ENCODE measurements at places on chromosomes 12 and 14.

DNA sequence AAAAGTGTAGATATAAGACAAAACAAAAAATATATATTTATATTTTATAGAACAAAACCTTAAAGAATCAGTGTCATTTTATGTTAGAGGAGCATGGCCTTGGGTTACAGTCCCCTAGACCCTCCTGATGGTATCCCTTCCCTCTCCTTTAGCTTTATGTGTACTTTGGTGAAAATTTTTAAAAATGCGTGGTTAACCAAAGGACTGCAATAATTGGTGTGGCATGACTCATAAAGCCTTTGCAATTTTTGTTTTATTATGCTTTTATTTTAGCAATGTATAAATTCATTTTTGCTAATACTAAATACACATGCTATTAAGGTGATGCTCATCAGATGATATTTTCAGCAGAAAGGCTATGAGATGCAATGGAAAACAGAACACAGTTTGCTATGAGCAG, 264.4 kb downstream of the SYT1 start:
- DNase-seq, result no peak

DNA sequence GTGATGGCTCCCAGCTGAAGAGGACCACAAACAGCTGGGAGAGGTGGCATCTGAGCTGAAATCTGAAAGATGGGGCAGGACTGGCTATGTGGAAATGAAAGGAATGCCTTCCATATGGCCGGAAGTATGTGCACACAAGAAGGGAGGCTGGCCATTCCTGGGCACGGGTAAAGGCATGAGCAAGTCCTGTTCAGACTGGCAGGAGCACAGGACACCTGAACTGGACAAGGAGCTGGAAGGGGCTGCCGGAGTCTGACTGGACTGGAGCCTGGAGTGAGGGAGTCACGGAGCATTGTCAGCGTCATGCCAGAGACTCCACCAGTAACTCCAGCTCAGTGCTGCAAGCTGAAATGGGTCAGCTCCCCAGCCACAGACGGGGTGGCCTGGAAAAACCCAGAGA, 11.9 kb upstream of the TC2N start:
- no peak for DNase-seq

- no peak for DNase-seq
Measured at GRCh38 chr12:79689061-79689476, 1.7 kb downstream of the PAWR start.

DNA sequence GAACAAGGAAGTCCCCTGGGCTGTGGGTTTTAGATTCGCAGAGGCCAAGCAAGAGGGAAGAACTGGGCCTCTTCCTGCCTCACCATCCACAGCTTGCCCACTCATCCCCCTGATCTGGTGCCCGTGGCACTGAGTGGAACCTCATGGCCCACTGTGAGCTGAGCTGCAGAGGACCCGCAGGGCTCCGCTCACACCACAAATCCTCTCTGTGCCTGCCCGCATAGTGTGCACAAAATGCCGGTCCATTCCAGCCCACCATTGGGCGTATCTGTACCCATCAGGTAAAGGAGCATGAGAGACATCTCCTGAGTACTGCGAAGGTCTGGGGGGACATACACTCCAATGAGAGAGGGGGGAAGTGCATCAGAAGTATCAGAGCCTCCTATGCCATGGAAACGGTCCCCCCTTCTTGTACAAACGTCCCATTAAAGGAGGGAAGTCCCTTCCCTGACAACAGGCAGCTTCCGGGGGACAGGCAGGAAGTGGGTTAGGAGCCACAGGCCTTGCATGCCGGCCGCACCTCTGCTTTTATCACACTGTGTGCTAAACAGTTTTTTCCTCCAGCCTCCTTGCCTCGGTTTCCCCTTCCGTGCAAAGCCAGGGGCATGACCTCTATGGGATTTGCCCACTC, 309.4 kb upstream of the DIO3 start:
- no peak for DNase-seq

DNA sequence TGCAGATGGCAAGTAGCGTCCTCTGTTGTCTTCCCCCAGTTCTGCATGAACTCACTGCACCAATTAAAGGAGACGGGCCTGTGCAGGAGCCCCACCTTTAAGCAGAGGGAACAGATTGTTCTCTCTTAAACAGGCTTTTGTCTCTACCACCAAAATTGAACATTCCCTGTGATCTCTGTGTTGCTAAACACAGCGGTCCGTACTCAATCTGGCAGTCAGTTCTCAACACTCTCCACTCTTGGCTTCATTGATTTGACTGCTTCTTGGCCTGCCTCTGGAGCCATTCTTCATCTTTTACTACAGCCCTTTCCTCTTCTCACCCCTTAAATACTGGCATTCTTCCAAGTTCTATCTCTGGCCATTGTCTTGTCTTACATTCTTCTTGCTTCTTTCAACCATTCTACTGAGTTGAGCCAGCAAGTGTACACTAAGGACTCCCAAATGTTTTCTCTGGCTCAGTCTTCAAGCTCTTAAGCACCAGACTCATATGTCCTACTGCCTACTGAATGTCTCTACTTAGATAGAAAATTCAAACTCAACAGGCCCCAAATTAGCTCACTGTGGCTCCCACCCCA, 8.0 kb upstream of the NT5DC3 start:
- DNase-seq, result no peak

DNA sequence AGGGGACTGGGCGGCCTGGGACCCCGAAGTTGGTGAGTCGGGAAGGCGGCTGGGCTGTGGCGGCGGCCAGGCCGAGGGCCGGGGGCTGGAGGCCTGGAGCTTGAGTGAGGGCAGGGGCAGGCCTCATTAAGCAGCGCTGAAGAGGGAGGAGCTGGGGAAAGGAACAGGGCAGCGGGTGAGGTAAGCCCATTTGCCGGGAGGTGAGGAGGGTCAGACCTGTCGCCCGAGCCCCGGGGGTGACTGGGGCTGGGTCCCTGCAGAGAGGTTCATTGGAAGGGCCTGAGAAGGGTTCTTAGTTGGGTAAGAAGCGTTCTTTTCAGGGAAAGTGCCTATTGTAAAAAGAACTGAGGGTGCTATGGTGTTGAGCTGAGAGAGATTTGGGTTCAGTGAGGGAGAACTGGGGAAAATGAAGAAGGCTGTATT, 441 bp downstream of the RAB5B start:
- DNase-seq, result no peak

GRCh38 chr12:104263580-104264358, 39.8 kb upstream of the EID3 start:
- DNase-seq, result no peak

DNA sequence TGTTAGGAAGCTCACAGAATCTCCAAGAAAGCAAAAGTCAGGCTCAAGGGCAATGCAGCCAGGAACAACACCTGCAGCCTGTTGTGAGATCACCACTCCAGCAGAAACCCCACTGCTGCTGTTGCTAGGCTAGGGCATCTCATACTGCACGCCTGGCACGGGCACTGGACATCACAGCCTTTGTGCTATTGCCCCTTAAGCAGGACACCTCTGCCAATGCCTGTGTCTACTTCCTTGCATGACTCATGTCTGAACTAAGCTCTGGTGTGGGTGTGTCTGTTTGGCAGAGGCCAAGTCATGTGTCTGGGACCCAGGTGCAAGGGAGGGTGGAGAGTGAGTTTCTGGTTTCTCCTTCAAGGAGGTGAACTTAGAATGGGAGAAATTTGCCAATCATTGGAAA, 10.0 kb upstream of the DDX47 start:
- DNase-seq, result peak; percentile 45

- no peak for DNase-seq
Measured at GRCh38 chr12:92802906-92803305, 100.1 kb downstream of the PLEKHG7 start.

GRCh38 chr14:97337267-97337666, 540.1 kb downstream of the VRK1 start:
- DNase-seq, result no peak

DNA sequence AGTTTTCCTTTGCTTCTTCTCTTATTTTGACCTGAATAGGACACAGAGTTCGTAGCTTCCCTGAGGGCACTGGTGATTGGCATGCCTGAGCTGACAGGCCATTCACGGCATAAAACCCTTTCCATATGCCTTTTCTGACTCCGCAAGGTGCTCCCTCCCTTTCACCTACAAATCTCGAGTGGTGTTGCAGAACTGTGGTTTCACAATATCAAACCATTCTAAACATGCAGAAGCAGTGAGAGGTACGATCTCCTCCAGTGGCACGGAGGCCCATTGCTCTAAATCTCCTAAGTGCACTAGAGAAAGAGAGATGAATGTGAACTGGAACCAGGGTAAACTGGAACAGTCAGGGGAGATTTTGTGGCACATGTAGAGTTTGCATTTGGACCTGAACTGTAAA, 23.9 kb downstream of the CLSTN3 start:
- no peak for DNase-seq

GRCh38 chr12:24231298-24231697, 281.8 kb upstream of the SOX5 start:
- DNase-seq, result no peak

- DNase-seq, result no peak
Measured at GRCh38 chr12:62319058-62319457, 58.9 kb downstream of the USP15 start.

- DNase-seq, result no peak
Measured at GRCh38 chr12:69671597-69671996, 27.5 kb downstream of the BEST3 start.

DNA sequence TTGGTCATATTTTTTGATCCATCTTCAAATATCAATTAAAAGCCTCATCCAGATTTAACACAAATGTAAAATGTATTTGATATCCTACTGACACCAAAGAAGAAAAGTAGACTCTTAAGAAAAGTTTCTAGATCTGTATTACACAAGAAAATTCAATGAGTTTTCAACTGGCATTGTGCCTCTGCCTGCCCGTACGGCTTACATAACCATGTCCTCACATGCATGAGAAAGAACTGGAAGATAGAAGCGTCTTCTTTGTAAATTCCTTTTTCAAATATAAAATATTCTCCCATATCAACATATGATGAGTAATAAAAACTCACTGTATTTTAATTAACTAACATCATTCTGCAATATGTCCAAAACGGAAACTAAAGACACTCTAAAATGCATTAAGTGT, 7.2 kb downstream of the ANKS1B start:
- DNase-seq, result no peak

DNA sequence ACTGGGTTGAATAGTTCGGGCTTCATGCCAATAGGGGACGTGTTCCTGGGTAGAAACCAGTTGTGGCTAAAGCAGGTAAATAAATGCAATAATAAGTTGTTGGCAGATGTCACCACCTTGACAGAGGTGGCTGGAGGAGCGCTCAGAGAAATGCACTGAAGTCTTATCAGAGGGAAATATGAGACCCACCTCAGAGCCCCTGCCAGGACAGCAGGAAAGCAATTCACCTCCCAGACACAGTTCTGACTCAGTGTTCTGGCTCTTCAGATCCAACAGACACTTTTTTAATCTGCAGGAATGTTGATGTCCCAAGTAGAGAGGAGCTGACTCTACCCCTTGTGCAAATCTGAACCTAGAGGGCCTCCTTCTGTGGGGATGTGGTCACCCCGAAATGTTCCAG, 687.1 kb upstream of the FBXO33 start:
- DNase-seq, result no peak

DNA sequence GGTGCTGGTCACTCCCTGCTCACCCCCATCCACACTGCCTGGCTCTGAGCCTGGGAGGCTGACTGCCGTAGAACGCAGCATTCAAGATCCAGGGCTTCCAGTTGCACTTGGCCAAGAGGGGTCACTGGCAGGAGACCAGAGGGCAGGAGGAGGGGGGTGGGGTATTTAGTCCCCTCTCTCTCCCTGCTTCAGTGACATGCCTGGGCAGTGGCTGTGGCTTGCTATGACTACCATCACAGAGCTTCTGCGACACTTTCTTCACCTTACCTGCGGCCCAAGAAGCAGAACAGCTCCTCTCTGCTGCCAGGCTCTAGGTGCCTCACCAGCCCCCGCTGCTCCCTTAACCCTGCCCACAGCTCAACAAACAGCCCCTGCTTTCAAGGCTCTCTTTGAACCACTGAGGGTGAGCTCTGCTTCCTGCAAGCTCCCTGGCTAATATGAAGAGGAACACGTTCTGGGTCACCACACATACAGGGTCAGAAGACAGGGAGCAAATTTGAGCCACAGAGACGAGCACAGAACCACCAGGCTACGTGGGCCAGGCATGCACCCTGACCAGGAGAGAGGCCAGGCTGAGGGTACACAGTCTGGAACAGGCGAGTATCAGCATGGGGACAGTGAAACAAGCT, 55.7 kb downstream of the ITPK1 start:
- DNase-seq, result no peak

- DNase-seq, result no peak
Measured at GRCh38 chr14:96574633-96575632, 72.8 kb downstream of the PAPOLA start.

DNA sequence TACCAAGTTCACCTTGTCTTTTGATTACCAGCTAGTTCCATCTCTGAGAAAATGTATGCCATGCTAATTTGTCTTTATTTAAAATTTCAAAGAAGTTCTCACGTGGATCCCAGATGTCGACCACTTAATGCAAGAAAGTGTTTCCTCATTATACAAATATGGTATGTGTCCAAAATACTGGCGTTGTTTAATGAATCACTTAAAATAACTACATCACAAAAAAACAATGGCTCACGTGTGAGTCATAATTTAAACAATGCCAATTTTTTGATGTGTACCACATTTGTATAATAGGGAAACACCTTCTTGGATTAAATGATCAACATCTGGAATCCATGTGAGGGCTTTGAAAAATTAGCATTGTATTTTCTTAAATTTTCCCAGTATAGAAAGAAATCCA, 40.8 kb downstream of the DBX2 start:
- DNase-seq, result no peak

DNA sequence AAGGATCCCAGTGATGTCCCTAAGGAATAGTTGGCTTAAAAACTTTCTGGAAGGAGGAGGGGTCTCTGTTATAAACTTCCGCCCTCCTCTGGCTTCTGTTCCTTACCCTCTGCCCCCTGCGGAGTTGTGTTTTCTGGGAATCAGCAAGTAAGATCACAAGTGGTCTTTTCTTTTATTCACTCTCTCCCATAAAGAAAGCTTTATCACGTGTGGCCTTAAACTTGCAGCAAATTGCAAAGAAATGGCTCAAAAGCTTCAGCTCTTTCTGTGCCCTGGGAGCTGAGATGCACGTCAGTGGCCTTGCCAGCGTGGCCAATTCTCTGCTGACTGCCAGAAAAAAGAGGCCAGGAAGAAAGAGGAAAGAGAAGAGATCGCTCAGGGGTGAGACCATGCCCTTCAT, at the start of gene SLCO1C1:
Gene SLCO1C1, plus strand, starts transcription at position 101 of the 400 bp plus-strand sequence. CDS start 4,245 bp downstream, outside the sequence.
- peak; percentile 29 for DNase-seq

DNA sequence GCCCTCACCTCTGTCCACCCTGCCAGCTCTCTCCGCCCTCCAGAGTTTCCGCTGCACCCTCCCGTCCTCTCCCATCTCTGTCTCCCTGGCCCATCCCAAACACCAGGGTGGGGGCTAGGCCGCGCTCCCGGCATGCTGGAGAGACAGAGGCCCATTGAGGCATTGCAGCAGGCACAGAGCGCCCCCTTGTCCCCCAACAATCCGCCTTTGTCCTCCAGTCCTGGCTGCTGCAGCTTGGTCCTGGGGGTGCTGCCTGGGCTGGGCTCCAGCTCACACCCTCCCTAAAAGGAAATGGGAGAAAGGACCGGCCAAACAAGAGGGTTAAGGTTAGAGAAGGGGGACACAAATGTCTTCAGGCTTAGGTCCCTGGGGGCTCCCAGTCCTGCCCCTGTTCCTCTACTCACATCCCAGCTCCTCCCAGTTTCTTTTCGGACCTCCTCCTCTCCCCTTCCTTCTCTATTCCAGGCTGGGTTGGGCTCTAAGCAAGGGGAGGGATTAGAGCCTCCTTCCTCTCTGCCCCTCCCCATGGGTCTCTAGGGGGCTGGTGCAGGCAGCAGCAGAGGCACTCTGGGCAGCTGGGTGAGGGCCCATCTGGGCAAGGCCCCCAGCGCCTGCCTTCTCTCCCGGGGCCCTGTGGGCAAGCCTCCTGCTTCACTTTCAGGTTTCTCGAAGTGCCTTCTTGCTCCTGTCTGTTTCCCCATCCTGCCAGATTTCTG, at the start of gene CMTM5:
Gene CMTM5, plus strand, starts transcription at position 565 of the 716 bp plus-strand sequence. CDS start 206 bp downstream, outside the sequence.
- peak; percentile 64 for DNase-seq
